ENCODE measurements at places on chromosomes 6 and 20.

GRCh38 chr6:105814745-105815536 is 271.2 kb upstream of the PRDM1 start:
- no peak for DNase-seq

GRCh38 chr20:6173481-6173880 is 50.7 kb upstream of the FERMT1 start:
- DNase-seq = no peak

DNA sequence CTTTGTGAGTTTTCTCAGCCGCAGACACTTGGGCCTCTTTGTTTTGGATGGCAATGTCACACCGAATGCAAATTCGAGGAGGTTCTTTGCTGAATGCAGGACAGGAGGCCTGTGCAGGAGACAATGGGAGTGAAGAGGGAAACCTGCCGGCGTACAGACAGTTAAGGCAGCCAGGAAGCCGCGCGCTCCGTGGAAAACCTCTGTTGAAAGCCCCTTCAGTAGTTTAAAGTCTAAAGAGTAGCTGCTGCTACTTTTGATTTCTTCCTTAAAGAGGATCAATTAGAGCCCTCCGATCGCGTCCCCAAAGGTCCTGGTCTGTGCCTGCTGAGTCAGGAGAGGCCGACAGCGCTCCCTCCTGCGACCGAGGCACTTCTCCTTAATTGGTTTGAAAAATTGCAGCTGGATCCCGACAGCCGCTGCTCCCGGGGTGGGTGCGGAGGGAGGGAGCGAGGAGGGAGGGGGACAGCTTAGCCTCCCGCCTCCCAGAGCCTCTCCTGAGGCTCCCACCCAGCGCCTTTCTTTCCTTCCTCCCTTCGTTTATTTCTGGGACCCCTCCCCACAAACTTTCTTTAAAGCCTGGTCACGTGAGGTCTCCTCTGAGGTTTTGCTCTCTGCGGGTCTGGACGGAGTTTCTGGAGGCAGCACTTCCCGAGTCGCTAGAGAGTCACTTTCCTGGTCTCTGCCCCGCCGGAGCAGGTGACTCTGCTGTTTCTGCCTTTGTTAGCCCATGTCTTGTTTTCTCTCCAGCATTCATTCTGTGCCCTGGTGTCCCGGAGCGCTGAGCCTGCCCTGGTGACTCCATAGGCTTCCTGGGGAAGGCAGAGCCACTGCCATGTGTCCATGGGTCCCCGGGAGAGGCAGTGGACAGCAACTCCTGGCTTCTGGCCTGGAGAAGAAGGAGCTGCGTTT is 22.3 kb upstream of the RPP40 start:
- DNase-seq = peak; percentile 88

GRCh38 chr6:15675536-15676220 is 12.8 kb upstream of the DTNBP1 start:
- no peak for DNase-seq

GRCh38 chr20:10667077-10667401 is 6.8 kb downstream of the JAG1 start:
- no peak for DNase-seq

- DNase-seq = peak; percentile 11
Measured at GRCh38 chr6:135423649-135424128, 73.9 kb downstream of the AHI1 start.

DNA sequence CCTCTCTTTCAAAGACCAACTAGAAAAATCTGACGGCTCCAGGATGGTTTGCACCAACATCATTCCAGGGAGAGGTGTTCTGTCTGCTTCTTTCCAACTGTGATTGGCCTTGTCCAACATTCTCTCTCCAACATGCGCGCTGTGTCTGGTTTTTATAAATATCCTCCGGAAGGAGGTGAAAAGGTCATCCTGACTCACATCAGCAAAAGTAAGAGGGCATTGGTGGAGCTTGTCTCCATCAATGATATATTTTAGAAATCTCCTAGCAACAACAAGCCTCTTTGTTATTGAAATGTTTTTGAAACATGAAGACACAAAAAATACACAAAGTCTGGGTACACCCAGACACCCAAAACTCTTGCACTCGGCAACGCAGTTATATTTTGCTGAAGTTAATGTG is 475.3 kb upstream of the JARID2 start:
- no peak for DNase-seq

Data from retina (tissue), 1 donor.